Pancreas (tissue), 10 donors: ENCODE measurements at places on chromosomes 6 and 20. TPM values are rescaled to one million over a fixed set of nuclear protein-coding genes. Genes with fewer than 3 reads are reported as not detected.
A peak's percentile ranks its signal among the peaks of the same experiment; 100 is the strongest.

Gene CRISP2
- 0.12 TPM for total RNA-seq

Gene C20orf202
- not detected for total RNA-seq

Gene STK38
- 4.7 TPM for total RNA-seq

Gene OPRM1
- not detected for total RNA-seq

Gene EPB41L2
- total RNA-seq = 29.2 TPM

DNA sequence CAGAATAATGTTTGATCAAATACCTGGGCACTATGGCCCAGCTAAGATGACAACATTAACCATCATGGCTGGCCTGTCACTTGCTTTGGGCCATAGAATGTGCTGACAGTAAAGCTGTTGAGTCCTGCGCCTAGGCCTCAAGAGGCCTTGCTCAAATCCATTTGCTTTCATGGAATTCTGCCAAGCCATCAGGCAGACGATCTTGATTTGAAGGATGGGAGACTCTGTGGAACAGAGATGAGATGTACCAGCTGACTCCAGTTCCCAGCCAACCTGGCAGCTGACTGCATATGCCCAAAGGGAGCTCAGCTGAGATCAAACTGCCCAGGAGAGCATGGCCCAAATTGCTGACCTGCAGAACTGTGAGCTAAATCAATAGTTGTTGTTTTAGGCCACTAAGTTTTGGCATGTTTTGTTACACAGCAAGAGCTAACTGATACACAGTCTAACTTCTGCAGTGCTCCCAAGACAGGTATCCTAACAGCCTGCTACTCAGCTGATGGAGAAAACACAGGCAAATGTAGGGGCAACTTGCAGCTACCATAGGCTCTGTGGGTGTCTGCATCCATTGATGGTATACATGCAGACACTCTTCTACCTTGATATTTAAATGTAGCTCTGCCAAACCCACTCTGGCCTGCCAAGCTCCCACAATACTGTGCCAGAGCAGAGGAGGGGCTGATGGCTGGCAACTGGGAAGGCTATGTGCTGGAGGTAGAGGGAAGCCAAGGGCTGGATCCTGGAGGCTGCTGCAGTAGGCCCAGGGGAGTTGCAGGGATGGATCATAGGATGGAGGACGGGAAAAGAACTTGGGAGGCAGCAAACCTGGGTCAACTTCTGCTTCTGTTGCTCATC, 55.2 kb upstream of the RNF24 start:
- no peaks in the 10 kb centered on the region for H3K4me1 ChIP-seq
- no peaks in the 10 kb centered on the region for H3K36me3 ChIP-seq
- no peaks in the 10 kb centered on the region for H3K27me3 ChIP-seq

DNA sequence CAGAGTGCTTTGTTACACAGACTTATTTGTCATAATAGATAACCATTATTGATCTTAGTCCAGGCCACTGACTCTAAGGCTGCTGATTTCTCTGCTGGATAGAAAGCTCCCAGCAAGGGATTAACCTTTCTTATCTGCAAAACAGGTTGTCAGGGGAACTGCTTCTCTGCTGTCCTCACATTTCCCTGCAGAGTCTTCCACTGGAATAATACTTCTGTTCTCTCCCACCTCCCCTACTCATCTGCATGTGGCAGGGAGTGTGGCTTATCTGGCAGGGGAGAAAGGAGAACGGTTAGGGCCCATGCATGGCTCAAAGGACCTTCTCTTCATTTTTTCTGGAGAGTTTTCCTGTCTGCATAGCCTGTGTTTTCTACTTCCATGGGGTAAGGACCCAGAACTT, 86.2 kb downstream of the LAMP5 start:
- no peaks in the 10 kb centered on the region for H3K36me3 ChIP-seq
- no peaks in the 10 kb centered on the region for H3K4me1 ChIP-seq
- no peaks in the 10 kb centered on the region for H3K27me3 ChIP-seq
- DNase-seq = no peak

DNA sequence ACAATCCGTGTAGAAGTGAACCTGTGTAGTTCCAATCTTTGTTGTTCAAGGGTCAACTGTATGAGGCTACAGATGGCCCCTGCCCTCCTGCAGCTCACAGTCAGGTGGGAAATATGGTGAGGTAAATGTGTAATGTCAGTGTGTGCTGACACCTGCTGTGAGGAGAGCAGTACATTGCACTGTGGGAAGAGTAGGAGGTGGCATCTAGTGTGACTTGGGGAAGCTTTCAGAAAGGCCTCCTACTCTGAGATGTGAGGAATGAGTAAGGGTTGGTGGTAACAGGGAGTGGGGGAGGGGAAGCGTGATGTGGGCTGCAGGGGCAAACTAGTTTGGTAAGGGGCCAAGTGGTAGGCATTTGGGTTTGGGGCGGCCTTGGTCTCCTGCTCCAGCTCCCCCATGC, 188.8 kb downstream of the FARS2 start:
- H3K27ac ChIP-seq = no peak overlapping the region
- no peak overlapping the region for H3K4me3 ChIP-seq
- DNase-seq = no peak
- no peaks in the 10 kb centered on the region for H3K27me3 ChIP-seq
- no peaks in the 10 kb centered on the region for H3K4me1 ChIP-seq

Gene SAMD5
- 0.63 TPM for total RNA-seq

- H3K4me3 ChIP-seq = no peak overlapping the region
- H3K36me3 ChIP-seq = no peaks in the 10 kb centered on the region
- no peaks in the 10 kb centered on the region for H3K4me1 ChIP-seq
- no peak overlapping the region for H3K27ac ChIP-seq
- peak; percentile 52 for DNase-seq
These were observed 38.5 kb downstream of the DLGAP4 start for GRCh38 chr20:36344517-36345132.

Gene NRN1
- 2.0 TPM for total RNA-seq

- H3K27me3 ChIP-seq = peaks cover 40% of the 10 kb centered on the region
- H3K4me3 ChIP-seq = no peak overlapping the region
- no peak overlapping the region for H3K27ac ChIP-seq
- no peak for DNase-seq
- no peaks in the 10 kb centered on the region for H3K36me3 ChIP-seq
- peaks cover 2% of the 10 kb centered on the region for H3K4me1 ChIP-seq
These were observed 38.2 kb upstream of the SUPT3H start for GRCh38 chr6:45415788-45416518.
